ENCODE measurements at places on chromosomes 4 and X.

DNA sequence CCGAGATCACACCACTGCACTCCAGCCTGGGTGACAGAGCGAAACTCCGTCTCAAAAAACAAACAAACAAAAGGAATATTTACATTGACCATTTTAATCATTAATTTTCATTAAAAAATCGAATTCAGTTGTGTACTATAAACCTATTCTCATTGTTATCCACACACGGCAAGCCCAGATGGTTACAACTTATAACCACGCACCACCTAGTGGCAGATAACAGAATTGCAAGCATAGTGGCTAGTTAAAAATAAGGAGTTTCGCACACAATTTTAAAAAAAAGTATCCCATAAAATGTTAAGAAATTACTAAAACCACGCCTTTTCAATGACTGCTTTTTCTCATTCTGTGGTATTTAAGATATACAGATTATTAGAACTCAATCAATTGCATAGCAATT lies 25.4 kb downstream of the MBNL3 start:
- no peak for DNase-seq

- DNase-seq: no peak
These were observed 40.1 kb upstream of the SETD7 start for GRCh38 chr4:139596034-139596683.

- DNase-seq: no peak
These were observed 41.5 kb downstream of the CLCN4 start for GRCh38 chrX:10198254-10198653.

DNA sequence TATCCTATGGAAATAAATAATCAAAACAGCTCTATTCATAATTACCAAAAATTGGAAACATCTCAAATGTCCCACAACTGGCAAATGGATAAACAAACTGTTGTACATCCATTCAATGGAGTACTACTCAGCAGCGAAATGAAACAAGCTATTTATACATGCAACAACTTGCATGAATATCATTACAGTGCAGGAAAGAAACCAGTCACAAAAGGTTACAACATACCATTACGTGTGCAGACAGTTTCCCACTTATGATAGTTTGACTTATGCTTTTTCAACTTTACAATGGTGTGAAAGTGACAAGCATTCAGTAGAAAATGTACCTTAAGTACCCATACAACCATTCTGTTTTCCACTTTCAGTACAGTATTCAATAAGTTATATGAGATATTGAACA lies 82.3 kb downstream of the NEK1 start:
- DNase-seq: no peak

GRCh38 chr4:37988670-37989069 lies 28.5 kb downstream of the PTTG2 start:
- peak; percentile 82 for DNase-seq
